ENCODE measurements at places on chromosomes 6 and 20.

DNA sequence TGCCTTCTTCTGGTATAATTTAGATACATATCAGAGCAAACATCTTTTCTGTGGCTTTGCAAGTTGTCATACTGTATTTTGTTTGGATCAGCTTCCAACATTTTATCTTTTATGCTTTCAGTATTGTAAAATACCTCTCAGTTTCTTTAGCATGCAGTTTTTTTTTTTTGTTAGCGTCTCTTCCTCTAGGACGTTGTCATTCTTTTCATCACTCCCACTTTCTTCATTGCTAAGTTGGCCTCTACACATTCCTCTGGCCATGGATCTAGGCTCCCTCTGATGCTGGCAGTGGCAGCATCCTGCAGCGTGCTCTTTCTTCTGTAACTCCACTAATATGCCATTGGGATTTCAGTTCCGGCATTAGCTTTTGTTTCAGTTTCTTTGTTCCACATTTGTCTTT, 21.7 kb downstream of the RPRD1B start:
- DNase-seq, result no peak

DNA sequence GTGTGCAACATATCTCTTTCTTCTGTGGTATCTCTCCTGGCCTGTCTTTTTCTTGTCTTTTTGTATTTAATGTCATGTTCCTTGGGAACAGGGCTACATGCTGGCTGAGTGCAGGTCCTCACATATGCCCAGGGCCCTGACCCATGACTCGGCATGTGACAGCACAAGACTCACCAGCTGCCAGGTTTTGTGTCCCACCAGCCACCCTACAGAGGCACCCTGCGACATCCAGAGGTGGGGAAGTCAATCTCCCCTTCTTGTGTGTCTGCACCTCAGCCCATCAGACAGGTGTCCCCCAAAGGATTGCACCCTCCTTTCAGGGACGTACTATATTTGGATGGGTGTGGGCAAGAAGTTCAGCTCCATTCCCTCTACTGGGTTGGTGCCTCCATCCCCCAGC, 576.3 kb downstream of the RNF144B start:
- no peak for DNase-seq

DNA sequence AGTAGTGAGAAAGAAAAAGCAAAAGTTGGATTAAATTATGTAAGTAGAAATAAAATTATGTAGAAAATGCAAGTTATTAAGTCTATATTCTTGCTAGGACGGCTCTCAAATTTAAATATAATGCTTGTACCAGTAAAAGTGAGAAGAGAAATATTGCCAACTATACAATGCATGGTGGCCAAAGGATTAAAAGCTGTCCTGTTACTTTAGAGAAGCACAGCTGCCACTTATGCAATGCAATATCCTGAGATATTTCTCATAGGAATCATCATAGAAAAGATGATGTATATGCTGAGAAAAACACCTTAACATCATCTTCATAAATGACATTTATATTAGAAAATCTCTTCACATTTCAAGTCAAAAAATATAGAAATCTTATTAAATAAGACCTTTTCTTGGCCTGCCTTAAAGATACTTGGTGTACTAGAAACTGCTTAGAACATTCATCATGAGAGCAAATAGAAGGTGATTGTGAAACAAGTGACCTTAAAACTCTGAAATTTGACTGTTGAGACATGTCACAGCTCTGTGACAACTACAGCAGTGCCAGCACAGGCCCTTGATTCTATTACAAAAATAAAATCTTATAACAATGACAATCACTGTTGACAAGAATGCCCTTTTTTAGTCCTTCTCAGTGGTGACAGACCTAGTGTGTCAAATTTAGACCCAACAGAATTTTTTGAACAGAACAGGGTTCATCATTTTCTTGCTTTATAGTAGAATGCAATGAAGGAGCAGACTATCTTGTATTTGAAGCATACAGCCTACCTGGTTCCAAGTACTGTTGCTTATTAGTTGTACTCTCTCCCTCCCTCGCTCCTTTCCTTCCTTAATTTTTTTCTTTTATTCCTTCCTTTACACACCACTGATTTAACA, 173.1 kb downstream of the CLVS2 start:
- no peak for DNase-seq

DNA sequence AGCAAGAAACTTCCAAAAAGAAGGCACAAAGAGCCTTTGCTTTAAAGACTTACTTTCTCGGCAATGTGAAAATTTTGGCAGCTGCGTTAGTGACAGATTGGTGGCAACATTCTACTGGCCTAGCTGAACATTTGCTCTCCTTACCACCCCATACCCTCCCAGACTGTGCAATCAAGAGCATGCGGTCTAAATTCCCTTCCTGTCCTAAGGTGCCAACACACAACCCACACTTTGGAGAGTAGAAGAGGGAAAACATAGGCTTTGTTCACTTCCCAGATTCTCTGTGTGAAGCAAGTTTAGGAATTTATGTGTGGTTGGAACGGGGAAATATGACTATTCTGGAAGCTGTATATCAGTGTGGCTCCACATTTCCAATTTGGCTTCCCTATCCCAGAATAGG, 29.8 kb upstream of the NEDD9 start:
- no peak for DNase-seq

DNA sequence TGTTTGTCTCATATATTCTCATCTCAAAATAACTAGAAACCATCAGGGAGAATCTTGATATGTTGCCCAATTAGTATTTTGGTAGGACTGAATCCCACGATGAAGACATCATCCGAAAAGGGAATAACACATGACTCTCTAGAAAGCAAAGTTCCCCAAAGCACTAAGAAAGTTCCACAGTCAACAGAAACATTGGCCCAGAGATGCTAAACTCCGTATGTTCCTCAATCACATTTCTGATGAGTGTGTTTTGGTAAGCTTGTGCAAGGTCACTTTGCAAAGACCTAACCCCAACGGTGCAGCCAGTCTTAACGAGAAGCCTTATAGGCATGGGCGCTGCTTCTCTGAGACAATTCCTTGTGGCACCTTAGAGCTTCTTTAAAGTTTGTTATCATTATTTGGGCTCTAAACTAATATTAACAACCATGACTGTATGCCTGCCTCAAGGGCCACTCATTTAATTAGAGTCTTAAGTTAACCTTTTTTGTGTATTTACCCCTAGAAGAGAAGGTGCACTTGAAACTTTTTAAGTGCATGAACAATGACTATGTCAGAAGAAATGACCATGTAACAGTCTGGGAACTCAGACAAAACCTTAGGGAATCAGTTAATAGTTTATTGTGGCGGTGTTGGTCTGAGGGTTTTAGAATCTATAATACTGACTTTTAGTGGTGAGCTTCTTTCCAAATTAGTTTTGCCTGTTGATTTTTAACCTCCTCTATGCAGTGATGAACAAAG, 202.0 kb upstream of the RAB32 start:
- DNase-seq, result no peak

DNA sequence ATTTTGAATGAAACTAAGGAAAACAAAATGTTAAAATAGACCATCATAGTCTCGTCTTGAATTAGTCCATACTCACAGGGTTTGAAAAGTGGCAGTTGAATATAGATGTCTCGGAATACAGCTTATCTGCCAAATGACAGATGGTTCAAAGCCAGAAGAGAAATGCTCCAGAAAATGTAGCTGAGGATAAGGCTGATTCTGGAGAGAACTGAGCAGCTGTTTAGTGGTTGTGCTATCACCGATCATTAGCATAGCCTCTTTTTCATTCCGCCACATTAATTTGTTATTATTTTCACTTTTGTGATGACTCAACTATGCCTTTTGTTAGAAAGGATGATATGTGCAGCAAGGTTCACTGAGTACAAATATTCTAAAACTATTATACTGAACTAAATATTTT, 390.2 kb upstream of the MAN1A1 start:
- DNase-seq, result no peak

DNA sequence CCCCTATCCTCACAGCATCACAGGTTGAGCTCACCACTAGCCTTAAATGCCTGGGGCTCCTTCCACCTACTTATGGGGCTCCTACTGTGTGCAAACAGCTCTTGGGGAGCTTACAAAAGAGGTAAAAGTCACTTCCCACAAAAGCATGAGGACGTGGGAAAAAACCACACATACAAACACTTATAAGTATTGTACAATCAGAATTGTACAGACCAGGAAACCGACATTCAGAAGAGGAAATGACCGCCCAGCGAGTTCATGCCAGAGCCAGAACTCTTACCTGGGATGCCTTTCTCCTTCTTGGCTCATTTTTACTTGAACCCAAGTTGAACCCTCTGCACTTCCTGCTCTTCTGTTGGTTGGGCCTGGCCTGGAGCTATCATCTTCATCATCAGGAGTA, 6.3 kb upstream of the PPP1R16B start:
- no peak for DNase-seq

GRCh38 chr6:36126553-36127458, 3.5 kb upstream of the MAPK13 start:
- no peak for DNase-seq

DNA sequence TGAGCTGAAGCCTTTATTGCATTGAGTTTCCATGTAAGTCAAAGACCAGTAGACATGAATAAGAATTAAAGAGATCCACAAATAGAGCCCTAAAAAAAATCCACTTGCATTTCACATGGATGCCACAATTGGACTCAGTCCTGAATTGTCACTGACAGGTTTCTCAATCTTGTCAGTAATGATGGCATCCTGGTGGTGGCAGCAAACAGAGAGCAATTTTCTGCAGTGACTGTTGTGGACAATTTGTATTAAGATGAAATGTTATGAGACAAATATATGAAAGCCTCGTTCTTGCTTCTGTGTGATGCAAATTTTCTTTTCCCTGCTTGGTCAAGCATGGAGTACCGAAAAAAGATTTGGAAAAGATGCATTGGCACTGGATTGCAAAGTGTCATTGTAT, 278.9 kb downstream of the SAMD5 start:
- DNase-seq, result no peak

GRCh38 chr20:49354673-49355072, 76.8 kb upstream of the ZNFX1 start:
- no peak for DNase-seq

GRCh38 chr6:12328701-12329100, 38.5 kb downstream of the EDN1 start:
- no peak for DNase-seq

DNA sequence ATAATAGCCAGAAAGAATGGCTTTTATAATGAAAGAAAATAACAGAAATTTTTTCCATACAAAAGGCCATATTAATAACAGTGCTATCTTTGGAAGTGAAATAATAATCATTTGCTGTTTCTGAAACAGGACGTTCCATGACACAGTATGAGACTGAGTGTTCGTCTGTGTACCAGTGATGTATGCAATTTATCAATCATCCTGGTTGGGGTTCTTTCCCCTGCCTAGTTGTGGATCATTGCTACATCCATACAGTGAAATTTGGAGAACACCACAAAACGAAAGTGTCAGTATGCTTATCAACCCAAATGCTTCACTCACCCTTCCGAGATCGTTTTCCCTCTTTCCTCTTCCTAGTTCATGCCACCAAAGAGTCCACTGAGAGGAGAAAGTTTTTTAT, 151.4 kb upstream of the PRDM1 start:
- DNase-seq, result no peak

GRCh38 chr6:148840256-148840655, 93.4 kb downstream of the UST start:
- DNase-seq, result no peak

DNA sequence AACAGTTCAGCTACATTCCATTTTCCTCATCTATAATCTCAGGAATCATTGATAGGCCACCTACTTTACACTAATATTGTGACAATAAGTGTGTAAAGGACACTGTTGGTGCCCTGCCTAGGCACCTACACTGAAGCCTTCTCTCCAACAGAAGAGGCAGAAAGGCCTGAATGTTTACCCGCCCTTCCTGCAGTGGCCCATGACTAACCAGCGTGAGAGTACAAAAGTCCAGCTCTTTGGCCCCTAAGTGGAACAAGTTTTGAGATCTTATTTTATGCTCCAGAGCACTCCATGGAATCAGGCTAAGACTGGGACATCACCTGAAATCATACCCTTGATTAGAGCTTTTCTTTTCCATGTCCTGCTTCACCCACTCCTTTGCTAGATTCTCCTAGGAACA, 359.7 kb downstream of the ARHGAP18 start:
- DNase-seq, result no peak

DNA sequence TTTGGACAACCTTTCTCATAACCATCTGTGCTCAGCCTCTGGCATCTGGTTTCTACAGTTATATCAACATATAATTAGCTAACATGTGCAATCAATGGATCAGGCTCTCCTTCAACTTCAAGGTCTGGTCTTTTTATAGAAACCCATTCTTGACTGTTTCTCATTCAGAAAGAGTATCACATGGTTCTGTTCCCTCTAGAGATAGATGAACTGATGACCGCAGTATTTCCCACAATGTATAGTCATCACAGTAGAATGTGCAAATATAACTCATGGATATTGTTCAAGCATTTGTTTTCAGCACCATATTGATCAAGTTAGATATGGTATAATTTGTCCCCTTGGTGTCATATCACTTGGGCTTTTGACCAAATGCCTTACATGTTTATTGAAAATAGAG, 656.2 kb downstream of the FRK start:
- DNase-seq, result no peak

- no peak for DNase-seq
These were observed 28.8 kb upstream of the HIVEP1 start for GRCh38 chr6:11983306-11983705.

DNA sequence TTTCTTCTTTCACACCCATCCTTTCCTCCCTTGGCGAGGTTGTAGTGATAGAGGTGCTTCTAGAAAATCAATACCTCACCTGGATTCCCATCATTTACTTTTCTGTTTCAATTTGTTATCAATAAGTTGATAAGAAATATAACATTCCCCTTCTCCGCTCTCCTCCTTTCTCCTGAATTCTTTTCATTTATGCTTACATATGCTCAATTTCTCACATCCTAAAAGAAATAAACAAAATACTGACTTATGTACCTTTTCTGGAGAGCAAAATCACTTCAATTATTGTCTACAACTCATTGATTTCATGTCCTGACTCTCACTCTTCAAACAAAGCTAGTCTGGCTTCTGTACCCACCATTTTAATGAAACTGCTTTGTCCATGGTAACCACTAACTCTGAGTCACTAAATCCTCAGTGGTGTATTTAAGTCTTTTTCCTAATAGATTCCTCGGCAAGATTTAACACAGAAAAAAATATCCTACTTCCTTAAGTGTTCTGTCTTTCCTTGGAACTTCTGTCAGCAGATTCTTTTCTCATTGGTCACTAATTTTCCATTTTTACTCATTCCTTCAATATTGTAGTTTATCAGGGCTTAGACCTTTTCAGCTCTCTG, 289.6 kb downstream of the RFPL4B start:
- no peak for DNase-seq

DNA sequence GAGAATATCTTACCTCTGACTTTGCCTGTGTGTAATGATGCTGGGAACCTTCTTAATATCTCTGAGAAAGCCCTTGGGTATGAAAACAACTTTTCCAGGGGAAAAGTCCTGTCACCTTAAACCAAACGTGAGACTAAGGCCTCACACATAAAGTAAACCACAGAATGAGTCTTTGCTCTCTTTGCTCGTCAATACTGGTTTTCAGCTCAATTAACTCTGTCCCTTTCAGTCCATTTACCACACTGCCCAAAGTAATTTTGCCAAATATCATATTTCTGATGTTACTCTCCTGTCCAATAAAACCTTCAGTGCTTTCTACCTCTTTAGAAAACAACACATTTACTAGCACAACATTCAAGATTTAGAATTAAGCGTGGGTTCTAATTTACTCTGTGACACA, 100.5 kb upstream of the HMGCLL1 start:
- no peak for DNase-seq

- DNase-seq, result no peak
These were observed 213.8 kb downstream of the IBTK start for GRCh38 chr6:82033631-82034211.

Measured in activated CD4-positive, CD25-positive, alpha-beta regulatory T cell (primary cell).